ENCODE measurements at places on chromosomes 3 and 15.

DNA sequence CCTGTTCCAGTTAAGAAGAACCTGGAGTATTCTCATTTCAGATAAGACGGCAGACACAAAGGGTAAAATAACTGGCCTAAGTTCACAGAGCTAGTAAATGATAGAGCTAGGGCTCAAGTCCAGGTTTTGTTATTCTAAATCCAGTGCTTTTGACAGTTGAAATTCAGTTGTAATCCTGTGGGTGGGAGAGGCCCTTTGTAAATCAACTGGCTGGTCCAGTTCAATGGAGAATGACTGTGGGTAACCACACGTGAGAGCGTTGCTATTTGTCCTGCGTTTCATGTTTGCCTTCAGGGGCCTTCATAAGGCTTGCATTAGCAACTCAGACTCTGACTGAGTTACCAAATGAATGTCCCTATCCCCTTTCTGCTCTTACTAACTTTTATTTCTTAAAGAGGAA is 24.2 kb upstream of the CD96 start:
- DNase-seq: no peak

- DNase-seq: no peak
Observed at GRCh38 chr3:97882975-97883598, 61.3 kb downstream of the CRYBG3 start.

DNA sequence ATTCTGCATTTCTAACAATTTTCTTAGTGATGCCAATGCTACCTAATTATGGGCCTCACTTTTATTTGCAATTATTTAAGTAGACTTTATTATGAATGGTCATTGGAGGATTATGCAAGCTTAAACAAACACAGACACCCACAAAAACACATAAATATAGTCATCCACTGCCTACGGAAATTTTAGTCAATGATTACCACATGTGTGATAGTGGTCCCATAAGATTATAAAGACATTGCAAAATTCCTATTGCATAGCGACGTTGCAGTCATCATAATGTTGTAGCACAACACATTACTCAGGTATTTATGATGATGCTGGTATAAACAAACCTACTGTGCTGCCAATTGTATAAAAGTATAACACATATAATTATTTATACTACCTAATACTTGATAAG is 247.8 kb upstream of the ALCAM start:
- DNase-seq: no peak

GRCh38 chr3:171116365-171116764 is 89.8 kb upstream of the SLC2A2 start:
- DNase-seq: no peak

- DNase-seq: no peak
Observed at GRCh38 chr3:180594631-180595558, 7.1 kb upstream of the TTC14 start.

DNA sequence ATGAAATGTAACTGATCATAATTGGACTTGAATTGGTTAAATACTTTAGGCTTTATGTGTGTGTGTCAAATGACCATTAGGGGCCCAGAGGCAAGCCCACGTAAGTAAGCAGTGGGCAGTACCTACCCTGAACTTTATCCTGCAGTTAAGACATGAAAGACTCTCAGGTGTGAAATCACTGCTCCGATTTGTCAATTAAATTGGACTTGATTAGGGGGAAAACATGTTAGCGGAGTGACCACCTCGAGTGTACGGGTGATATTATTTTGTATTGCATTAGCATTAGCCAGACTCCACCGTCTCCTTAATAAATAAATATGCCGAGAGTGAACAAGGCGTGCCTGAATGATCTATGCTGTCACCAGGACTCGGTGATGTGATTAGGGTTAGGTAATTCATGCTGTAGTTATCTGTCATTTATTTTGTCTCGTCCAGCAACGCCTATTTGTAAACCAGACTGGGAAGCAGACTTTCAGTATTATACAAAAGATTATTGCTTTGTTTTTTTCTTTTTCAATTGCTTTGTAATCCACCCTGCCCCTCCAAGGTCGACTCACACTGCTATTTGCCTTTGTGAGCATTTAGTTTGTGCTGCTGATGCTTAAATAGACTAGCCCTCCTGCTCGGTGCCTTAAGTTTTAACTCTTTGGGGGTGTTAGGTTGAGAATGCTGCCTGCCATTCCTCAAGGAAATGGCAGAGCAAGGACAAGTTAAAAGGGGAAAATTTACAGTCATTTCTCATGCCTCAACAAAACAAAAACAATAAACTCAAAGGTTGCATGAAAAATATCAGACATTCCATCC is 1.8 kb downstream of the RBMS3 start:
- no peak for DNase-seq

DNA sequence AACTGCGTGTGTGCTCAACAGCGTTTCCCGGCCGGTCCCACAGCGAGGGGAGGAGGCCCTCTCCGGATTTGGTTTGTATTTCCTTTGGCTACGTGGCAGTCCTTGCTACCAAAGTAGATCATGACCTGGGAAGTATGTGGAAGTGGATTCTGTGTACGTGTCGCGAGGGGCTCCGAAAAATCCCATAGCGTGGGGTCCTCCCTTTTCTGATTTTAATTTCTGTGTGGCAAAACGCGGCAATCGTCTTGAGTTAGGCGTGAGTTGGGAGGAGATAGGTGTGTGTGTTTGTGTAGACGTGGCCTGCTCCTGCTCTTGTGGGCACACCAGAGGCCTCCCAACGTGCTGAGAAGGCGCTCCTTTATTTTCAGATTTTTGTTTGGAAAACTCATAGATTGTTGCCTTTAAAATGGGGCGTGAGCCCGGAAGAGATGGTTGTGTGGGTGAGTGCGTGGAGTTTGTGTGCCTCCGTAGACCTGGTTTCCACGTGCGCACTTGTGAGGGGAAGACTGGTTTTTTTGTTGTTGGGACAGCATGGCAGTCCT is 1.2 kb downstream of the TRIM71 start:
- DNase-seq: no peak

DNA sequence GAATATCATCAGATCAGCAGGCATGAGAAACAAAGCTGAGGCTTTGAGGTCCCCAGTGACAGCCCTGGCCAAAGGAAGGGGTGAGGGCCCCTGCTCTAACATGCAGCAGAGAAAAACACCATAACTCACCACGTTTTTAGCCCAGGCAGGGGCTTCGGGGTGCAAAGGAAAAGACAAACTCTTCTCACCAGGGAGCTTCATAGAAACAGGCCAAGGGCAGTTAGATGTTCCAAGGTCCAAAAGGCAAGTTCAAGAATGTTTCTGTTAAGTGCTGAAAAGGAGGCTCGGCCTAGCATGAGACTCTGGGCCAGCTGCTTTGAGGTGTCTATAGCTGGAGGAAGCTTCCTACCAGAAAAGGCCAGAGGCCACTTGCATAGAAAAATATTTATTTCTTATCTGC is 608.4 kb upstream of the CFAP20DC start:
- no peak for DNase-seq

- DNase-seq: no peak
Observed at GRCh38 chr3:194874783-194875182, 189.1 kb downstream of the FAM43A start.

DNA sequence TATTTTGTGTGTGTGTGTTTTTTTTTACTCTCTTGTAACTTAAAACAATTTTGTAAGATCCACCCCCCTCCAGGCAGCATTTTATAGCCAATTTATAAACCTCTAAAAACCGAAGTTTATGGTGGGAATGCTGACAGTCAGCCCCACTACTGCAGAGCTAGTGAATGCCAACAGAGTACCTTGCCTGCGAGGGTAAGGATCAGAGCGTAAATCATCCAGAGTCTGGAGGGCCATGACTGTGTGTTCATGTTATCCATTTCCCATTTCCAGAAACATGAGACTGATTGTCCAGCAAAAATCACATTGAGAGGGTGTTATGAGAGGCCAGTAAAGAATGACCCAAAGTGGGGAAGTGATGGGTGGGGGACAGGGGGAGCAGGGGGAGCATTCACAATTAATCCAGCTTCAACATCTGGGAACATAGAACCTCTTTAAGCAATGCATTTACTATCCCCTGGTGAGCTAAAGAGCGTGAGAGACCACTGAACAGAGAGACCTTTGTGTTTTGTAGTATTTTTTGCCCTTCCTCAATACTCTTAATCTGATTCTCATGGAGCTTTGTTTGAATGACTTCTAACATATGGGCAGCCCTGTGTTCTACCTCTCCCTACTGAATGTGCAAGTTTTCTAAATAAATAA is 464.5 kb downstream of the RBMS3 start:
- DNase-seq: no peak

Measured in cortex of kidney (tissue), 1 donor.